ENCODE measurements at places on chromosomes 2 and 18.

DNA sequence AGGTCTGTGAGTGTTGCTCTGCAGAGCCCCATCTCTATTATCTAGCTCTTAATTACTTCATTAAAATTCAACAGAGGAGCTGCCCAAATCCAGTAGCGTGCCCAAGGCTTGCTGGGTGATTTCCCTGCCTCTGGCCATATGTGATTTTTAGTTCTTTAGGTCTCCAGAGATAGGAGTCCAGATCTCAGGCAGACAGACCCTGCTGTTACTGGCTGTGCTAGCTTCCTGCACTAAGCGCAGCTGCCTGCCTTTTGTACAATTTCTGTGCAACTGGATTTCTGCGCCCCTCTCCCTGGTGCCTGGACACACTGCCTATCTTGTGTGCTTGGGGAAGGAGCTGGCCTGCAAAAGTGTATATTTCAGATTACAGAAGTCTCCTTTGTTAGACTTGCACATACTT lies 136.5 kb downstream of the TDRD15 start:
- no peak for DNase-seq

DNA sequence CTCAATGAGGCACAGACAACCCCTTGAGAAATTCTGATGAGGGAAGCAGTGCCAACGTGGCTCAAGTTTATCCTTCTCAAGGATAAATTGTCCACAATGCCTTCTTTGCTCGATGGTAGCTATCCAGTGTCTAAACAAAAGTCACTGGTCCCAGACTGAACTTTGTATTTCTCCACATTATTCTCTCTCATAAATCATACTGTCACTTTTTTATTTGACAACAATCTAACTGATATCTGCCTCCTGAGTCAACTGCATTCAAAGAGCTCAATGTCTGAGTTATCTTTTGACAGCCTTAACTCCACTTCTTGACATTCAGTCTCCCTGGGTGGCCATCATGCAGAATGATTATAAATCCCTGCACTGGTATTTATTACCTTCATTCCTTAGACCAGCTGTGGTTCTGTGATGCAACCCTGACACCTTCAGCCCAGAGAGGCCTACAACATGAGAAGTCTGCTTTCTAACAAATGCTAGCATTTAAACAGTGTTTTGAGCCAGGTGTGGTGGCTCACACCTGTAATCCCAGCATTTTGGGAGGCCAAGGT lies 38.2 kb downstream of the IMMT start:
- no peak for DNase-seq

GRCh38 chr18:1976484-1976883 lies 594.8 kb downstream of the METTL4 start:
- DNase-seq, result no peak

DNA sequence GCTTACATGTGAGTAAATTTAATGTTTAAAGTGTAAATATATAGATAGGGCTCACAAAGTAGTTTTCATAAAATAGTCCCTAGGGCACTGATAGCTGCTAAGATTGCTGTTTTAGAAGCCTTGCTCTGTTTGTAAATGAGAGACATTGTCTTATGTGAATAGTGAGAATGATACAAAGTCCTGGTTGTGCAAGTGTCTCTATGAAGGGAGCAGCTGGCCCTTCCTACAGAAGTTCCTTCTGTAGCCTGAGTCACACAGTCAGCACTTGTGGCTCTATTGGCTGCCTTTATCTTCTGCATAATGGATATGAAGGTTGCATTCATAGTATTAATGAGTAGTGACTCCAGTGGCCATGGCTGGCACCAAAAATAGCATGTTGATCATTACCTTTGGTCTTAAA lies 279.7 kb downstream of the OSR1 start:
- no peak for DNase-seq

Measured in immature natural killer cell (primary cell).